ENCODE measurements at places on chromosomes 2 and 18. TPM values are rescaled to one million over a fixed set of nuclear protein-coding genes. Genes with fewer than 3 reads are reported as not detected.

DNA sequence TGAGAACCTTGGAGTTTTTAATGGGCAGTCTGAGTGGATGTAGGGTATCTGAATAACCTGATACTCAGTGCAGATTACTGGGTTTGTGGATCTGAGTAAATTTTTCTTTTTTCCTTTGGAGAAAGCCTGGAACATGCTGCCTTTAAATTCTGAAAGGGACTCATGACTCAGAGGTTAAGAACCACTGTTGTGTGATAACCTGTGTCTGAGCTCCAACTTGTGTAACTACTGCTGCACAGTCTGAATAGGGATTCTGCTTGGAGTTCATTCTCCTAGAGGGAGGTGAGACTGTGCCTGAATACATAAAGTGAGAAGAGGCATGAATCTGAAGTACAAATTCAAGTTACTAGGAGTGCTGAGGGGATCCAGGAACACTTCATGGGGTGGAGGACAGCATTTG is 36.2 kb downstream of the KDM3A start:
- no peak for DNase-seq

BUB1 gene
- 69.2 TPM for total RNA-seq

DNA sequence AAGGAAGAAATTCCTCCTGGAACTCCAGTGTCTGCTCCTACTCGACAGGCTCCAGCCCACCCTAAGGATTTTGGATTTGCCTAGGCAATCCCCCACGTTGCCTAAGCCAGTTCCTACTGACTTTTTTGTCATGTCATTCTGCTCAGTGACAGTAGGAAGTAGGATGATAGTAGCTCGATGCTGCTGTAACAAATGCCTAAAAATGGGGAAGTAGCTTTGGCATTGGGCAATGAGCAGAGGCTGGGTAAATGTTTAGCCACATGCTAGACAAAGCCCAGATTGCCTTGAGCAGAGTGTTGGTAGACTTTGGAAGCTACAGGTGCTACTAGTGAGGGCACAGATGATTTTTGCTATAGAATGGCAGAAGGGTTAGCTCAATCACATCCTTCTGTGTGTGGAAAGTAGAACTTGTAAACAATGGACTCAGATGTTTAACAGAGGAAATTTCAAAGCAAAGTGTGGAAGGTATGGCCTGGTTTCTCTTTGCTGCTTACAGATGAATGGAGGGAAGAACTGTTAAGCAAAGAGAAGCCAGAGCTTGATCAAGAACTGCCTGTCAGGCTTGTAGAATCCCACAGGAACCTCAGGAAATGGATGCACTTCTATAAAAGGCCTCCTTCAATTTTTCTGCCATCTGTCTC is 154.8 kb downstream of the RNF144A start:
- DNase-seq: no peak

AOX1 gene
- 15.2 TPM for total RNA-seq

GRCh38 chr2:175855794-175856453 is 146.1 kb downstream of the LNPK start:
- peak; percentile 14 for DNase-seq

- DNase-seq: peak; percentile 32
Observed at GRCh38 chr2:118032169-118033013, 18.5 kb upstream of the CCDC93 start.

GRCh38 chr2:182784777-182785176 is 68.7 kb downstream of the DNAJC10 start:
- peak; percentile 22 for DNase-seq

GRCh38 chr2:31414601-31415241 is at the start of gene XDH:
TSS of gene XDH (minus strand) at chr2:31414742. CDS start at chr2:31414666, 76 bp downstream.
- DNase-seq: no peak

DNA sequence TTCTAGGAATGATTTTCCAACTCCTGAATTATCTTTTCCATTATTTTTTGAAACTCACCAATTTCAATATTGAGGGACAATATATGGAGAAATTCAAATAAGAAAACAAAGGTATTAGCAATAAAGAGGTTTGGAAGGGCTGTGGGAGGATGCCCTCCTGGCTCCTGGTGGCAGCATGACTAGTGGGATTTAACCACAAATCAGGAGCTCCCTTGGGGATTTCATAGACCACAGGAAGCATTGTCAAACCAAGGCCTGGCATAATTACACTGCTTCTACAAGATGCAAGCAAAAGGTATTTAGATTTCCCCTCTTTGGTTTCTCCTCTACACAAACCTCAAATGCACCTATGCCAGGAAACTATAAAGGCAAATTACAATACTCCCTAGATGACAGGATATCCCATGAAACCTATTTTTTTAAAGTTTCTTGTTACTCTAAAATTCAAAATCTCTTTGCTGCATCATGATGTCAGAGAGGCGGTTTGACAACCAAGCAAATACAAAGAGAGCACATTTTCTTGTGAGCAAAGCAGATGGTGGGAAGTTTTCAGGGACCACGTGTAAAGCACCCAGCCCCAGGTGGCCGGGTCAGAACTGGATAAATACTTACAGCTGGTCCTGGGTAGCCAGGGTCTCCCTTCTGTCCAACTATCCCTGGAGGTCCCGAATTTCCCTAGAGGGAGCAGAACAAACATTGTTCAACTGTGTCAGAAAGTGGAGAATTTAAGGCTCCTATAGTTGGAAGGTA is 67.9 kb downstream of the COL6A3 start:
- DNase-seq: no peak

GRCh38 chr18:50126471-50126870 is 68.5 kb downstream of the MYO5B start:
- DNase-seq: no peak

CFAP221 gene
- not detected for total RNA-seq

DNA sequence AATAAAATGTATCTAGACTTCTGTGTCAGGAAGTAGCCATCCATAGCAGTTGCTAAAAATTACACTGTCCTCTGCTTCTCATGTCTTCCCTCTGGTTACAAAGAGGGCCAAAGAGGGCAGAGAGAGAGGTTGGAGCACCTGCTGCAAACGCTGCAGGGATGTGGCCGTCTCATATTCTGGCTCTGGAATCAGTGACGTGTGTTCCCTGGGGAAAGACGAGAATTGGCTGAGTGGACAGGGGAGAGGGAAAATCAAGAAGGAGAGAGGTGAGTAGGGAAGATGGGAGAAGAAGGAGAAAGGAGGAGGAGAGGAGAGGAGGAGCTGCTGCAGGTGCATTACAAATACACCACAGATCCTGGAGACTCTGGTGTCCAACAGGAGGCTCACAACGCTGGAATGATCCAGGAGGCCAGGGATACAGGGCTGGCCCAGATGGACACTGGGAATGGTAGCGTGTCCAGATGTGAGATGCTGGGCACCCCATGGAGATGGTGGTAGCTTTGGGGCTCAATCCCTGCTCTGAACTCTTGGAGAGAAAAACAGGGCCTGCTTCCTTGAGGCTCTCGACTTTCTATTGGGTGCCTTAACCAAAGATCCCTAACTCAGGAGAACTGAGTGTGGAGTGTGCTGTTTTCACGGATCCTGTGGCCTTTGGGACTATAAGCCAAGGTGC is 118.4 kb upstream of the PXDN start:
- no peak for DNase-seq

DNA sequence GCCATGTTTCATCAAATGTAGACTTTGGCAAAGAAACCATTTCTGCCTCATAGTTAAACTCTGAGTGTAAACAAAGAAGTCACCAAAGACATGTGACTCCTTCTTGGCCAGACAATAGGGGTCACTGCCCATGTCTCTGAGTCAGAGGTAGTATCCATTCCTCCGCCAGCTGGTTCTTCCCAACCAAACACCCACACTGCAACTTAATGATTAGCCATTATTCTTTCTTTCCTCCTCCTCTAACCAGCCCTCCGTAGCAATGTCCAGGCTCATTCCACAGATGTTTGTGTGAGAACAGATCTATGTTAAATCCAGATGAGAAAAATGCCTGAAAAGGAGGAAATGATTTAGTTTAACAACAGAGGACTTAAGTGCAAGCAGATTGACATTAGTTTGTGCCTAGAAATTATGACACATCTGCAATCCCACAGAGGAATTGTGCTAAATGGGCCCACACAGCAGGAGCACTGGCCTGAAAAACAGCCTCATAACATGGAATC is 127.9 kb upstream of the SH3BP4 start:
- no peak for DNase-seq

DNA sequence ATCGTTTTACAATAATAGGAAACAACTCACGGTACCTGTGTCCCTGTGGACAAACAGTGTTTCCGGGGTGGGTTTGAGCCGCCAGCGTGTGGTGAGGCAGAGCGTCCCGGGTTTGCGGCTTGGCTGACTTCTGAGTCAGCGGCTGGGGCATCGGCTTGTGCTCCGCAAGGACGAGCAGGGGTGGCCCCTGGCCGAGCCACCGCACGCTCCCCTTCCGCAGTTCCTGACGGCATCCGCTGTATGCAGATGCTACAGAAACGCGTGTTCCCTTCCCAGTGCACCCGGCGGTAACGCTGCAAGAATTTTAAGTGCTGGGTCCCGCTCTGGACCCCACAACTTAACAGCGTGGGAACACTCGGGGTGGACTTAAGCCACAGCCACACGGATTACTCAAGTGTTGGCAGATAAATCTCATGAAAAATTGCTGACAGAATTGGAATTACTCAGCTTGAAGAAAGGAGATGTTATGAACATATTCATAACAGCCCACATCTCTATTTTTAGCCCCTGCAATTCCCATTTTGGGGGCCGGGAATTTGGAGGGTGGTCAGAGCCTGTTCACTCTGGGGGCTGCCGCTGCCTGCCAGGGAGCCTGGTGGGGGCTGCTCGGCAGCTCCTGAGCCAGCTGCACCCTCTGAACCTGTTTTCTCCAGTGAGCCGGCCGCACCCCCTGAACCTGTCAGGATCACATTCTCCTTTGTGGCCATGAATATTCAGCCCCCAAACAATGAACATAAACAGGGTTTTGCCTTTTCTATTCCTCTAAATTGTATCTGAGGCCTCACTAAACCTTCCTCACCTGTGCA is 12.6 kb upstream of the KCNG2 start:
- no peak for DNase-seq

DNA sequence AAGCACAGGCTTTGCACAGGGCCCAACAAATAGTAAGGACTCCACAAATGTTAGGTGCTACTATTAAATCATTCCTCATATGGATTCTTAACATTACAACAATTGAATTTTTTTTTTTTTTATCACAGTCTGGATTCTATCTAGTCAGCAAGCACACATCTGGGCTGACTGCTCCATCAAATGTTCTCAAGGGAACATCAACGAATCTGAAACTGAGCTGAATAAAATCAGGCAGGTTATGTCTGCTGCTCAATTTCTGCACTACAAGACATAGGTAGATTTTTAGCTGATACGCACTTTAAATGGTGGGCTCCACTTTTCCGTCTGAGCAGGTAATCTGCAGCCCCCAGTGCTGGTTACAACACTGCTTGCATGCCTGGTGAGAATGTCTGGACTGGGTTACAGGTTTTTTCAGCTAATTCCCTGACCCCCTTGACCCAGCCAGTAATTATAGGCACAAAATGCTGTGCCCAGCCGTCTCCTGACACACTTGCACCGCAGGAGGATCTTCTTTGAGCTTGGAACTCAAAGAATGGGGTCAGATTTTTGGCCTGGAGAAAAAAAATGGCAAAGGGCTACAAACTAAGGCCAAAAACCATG is 44.6 kb downstream of the ADD2 start:
- DNase-seq: no peak

DNA sequence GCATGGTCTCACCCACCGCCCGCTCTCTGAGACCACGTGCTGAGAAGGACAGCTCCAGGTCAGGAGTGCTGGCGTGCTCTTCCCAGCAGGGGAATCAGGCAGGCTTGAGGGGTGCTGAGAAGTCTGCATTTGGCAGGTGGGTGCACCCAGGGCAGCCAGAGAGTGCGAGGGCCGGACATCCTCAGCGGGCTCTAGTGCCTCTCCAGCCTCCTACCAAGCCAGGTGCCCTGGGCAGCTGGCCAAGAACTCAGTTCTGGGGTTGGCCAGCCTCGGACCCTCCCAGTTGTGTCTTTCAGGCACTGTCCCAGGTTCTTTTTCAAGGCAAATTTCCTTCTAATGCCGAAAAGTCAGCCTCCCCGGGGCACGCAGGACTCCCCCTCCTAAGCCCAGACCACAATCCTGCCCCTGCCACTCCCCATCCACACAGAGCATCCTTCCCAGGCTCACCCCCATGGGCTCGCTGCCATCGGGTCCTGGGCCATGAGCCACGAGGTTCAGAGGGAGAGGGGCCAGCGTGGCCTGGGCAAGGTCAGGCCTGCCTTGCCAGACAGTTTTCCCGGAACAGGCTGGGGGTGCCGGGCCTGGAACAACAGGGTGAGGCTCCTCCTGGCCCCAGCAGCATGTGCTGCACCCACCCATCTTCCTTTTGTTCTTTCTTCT is 52.2 kb upstream of the GPC1 start:
- no peak for DNase-seq

GRCh38 chr18:34550902-34551301 is 159.2 kb upstream of the DTNA start:
- no peak for DNase-seq

DNA sequence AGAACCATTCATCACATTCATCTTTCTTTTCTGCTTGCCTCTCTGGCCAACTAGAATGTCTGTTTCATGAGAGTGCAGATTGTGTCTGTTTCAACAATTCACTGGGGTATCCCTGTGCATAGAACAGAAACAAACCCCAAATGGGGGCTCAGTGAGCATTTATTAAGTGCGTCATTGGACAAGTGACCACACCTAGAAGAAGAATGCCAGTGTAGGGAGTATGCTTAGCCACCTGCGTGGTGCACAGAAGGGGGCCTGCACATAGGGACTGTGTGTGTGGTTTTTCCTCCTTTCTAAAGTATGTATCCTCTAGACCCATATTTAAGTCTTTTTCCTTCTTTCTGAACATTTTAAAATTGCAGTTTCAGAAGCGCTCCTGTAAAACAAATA is 255.9 kb downstream of the AGAP1 start:
- no peak for DNase-seq

EFEMP1 gene
- total RNA-seq: 872 TPM

MATN3 gene
- 3.0 TPM for total RNA-seq

ANKRD30BL gene
- total RNA-seq: not detected

- DNase-seq: no peak
Observed at GRCh38 chr2:10732924-10733565, 11.6 kb downstream of the ATP6V1C2 start.

DNA sequence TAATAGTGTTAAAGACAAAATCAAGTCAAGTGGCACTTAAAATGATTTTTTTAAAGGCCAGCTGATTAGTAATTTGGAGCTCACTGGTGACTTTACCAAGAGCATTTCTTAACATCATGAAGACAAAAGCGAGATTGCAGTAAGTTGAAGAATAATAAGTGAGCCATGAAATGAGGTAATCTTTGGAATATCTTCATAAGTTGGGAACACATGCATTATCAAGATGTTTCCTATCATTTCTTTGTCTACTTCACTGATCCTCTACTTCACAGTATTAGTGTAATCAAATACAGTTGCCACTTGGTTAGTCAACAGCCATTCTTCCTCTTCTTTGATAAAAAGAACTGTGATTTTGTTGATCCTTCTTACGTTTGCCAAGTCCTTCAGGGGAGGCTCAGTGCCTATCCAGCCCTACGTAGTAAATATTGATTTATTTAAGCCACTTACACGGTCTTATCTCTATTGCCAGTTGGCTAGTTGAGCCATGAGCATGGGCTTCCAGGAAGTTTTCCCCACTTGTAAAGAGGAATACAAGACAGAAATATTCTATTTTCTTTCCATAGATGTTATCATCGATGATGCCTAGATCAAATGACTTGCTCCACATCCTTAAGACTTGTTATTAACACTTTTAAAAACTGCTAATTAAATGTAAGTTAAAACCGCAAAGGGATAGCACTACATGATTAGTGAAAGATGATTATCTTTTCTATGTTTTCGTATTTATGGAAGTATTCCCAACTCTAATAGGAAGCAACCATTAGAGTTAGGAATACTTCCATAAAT is 46.1 kb downstream of the YES1 start:
- DNase-seq: no peak

C2orf72 gene
- 2.0 TPM for total RNA-seq
